ENCODE measurements at places on chromosomes 3 and 15. TPM values are rescaled to one million over a fixed set of nuclear protein-coding genes. Genes with fewer than 3 reads are reported as not detected.

The ANKRD63 gene
- not detected for total RNA-seq

The GNAT1 gene
- total RNA-seq = not detected

The CHRFAM7A gene
- 0.13 TPM for total RNA-seq

The CPNE9 gene
- total RNA-seq = not detected

The CFAP100 gene
- not detected for total RNA-seq

The PCLAF gene
- total RNA-seq = not detected

The SLC24A5 gene
- not detected for total RNA-seq

- no peak overlapping the region for H3K4me3 ChIP-seq
- H3K27me3 ChIP-seq = no peaks in the 10 kb centered on the region
- DNase-seq = no peak
- H3K36me3 ChIP-seq = no peaks in the 10 kb centered on the region
Measured at GRCh38 chr3:48196611-48197010, 8.4 kb upstream of the CDC25A start.

GRCh38 chr3:187342255-187342654 is 25.9 kb upstream of the RTP4 start:
- DNase-seq = no peak
- H3K27me3 ChIP-seq = no peaks in the 10 kb centered on the region

DNA sequence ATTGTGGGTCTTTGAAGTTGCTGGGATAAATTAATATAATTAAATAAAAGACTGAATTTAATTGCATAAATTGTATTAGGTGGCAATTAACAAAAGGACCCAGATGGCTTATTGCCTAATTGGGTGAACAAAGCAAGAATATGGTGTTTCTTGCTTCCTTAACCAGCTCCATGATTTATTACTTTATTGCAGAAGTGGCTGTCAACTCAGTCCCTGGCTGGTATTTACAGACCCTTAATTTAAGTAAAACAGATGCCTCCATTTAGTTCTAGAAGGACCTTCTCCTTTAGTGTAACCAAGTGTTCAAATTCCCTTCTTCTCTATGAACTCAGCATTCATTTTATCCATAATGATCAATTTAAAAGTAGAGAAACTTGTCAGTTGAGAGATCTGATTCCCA is 35.1 kb downstream of the DPH3 start:
- H3K36me3 ChIP-seq = no peaks in the 10 kb centered on the region
- H3K4me3 ChIP-seq = no peak overlapping the region
- H3K27ac ChIP-seq = no peak overlapping the region
- DNase-seq = no peak
- H3K4me1 ChIP-seq = no peaks in the 10 kb centered on the region

- H3K27me3 ChIP-seq = no peaks in the 10 kb centered on the region
- H3K27ac ChIP-seq = no peak overlapping the region
- H3K36me3 ChIP-seq = no peaks in the 10 kb centered on the region
- H3K4me3 ChIP-seq = no peak overlapping the region
- H3K4me1 ChIP-seq = no peaks in the 10 kb centered on the region
Measured at GRCh38 chr3:143571548-143571947, 276.7 kb downstream of the SLC9A9 start.

- no peak overlapping the region for H3K4me3 ChIP-seq
- H3K27ac ChIP-seq = peak overlapping the region; percentile 99
- no peaks in the 10 kb centered on the region for H3K36me3 ChIP-seq
- no peak for DNase-seq
- H3K4me1 ChIP-seq = peaks cover 27% of the 10 kb centered on the region
- H3K27me3 ChIP-seq = no peaks in the 10 kb centered on the region
Measured at GRCh38 chr3:14393440-14394106, 8.8 kb upstream of the SLC6A6 start.

DNA sequence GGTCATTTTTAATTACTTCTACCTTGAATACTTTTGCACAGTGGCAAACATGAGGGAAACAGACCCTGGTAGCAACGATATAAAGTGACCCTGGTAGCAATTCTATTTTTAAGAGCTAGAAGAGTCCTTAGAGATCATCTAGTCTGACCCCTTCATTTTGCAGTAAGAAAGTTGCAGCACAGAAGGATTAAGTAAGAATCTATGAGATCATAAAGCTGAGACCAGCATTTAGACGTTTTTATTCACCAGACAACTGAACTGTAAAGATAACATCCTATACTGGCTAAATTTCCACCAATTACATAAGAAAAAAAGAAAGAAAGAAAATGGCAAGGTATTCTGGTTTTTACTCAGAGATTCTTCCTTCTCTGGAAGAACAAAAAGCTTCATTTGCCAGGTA is 49.9 kb downstream of the LRRFIP2 start:
- peaks cover 22% of the 10 kb centered on the region for H3K4me1 ChIP-seq
- H3K36me3 ChIP-seq = no peaks in the 10 kb centered on the region
- H3K27me3 ChIP-seq = no peaks in the 10 kb centered on the region

- no peak overlapping the region for H3K27ac ChIP-seq
- no peak overlapping the region for H3K4me3 ChIP-seq
- no peaks in the 10 kb centered on the region for H3K27me3 ChIP-seq
- no peaks in the 10 kb centered on the region for H3K36me3 ChIP-seq
Measured at GRCh38 chr3:106167728-106168127, 298.9 kb upstream of the CBLB start.

- no peaks in the 10 kb centered on the region for H3K4me1 ChIP-seq
- no peaks in the 10 kb centered on the region for H3K36me3 ChIP-seq
- no peak overlapping the region for H3K27ac ChIP-seq
- H3K27me3 ChIP-seq = no peaks in the 10 kb centered on the region
- H3K4me3 ChIP-seq = no peak overlapping the region
Measured at GRCh38 chr3:72629191-72629631, 219.0 kb downstream of the SHQ1 start.

DNA sequence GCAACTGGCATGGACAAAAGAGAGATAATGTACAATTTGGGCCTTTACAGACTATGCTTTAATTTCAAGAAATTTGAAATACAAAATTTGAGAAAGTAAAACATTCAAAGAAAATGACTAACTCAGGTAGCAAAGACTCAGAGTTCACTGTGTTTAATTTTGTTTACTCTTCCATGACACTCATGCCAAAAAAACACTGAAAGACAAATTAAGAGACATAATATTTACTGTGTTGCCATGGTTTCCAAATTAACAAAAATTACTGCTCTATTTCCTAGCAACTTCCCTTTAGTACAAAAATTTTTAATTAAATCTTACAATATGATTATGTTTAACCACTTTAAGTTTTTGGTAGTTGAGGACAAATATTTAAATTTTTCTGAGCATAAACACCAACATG is 29.6 kb downstream of the LRRFIP2 start:
- no peak overlapping the region for H3K4me3 ChIP-seq
- no peak for DNase-seq
- no peaks in the 10 kb centered on the region for H3K27me3 ChIP-seq
- H3K36me3 ChIP-seq = peaks cover 5% of the 10 kb centered on the region
- H3K27ac ChIP-seq = peak overlapping the region; percentile 83

GRCh38 chr3:72487078-72487765 is 361.0 kb downstream of the SHQ1 start:
- no peak overlapping the region for H3K4me3 ChIP-seq
- DNase-seq = peak; percentile 52
- no peaks in the 10 kb centered on the region for H3K36me3 ChIP-seq
- H3K27ac ChIP-seq = peak overlapping the region; percentile 37
- peaks cover 19% of the 10 kb centered on the region for H3K4me1 ChIP-seq

GRCh38 chr3:13648060-13649001 is 99.4 kb downstream of the FBLN2 start:
- no peak overlapping the region for H3K27ac ChIP-seq
- H3K4me3 ChIP-seq = no peak overlapping the region
- peaks cover 8% of the 10 kb centered on the region for H3K4me1 ChIP-seq
- DNase-seq = peak; percentile 56
- no peaks in the 10 kb centered on the region for H3K36me3 ChIP-seq

- no peaks in the 10 kb centered on the region for H3K36me3 ChIP-seq
- peaks cover 9% of the 10 kb centered on the region for H3K4me1 ChIP-seq
- no peak for DNase-seq
- no peak overlapping the region for H3K27ac ChIP-seq
Measured at GRCh38 chr3:143831994-143832393, 16.3 kb downstream of the SLC9A9 start.

DNA sequence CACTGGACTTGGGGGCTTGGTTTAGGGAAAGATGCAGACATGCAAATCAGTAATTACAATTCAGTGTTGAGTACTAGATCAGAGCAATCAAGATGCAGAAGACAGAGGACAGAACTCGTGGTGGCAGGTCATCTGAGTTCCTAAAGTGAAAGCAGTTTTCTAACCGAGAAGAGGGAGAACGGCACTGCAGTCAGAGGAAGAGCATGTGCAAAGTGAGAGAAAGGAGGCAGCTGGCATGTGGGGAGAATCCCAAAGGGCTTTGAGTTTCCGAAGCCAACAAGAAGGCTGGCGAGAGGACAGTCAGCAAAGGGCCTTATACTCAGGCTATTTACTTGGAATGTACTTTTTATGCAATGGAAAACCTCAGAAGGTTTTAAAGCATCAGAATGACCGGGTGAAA is 87.0 kb downstream of the ANP32A start:
- no peak overlapping the region for H3K27ac ChIP-seq
- H3K4me1 ChIP-seq = no peaks in the 10 kb centered on the region
- no peaks in the 10 kb centered on the region for H3K36me3 ChIP-seq
- DNase-seq = no peak
- no peaks in the 10 kb centered on the region for H3K27me3 ChIP-seq

DNA sequence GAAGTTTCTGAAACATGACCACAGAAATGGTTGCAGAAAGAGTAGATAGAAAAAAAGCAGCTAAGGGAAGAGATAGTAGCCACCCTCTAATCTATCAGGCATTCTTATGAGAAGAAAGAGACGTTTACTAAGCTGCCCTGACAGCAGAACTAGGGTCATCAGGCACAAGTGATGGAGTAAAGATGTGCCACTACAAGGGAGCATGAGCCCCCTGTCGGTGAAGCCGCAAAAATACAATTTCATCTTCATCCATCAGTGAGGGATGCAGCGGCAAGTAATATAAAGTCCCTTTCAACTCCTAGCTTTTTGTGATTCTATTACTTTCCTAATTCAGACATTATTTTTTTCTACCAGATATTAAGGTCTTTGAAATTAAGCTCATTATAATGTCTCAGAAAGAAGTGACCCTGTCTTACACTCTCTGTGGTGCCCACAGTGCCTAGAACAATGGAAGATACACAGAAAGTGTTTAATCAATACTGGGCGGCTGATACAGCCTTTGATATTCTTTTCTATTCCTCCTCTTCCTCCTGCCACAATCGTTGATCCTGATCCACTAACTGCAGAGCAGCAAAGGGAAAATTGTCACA is 651.6 kb downstream of the NTRK3 start:
- no peaks in the 10 kb centered on the region for H3K36me3 ChIP-seq
- DNase-seq = no peak
- H3K4me3 ChIP-seq = no peak overlapping the region
- H3K27ac ChIP-seq = no peak overlapping the region
- no peaks in the 10 kb centered on the region for H3K4me1 ChIP-seq
- H3K27me3 ChIP-seq = no peaks in the 10 kb centered on the region

- H3K36me3 ChIP-seq = no peaks in the 10 kb centered on the region
- H3K27me3 ChIP-seq = no peaks in the 10 kb centered on the region
- no peak overlapping the region for H3K27ac ChIP-seq
Measured at GRCh38 chr3:147614210-147614609, 205.0 kb downstream of the ZIC1 start.

- H3K4me1 ChIP-seq = no peaks in the 10 kb centered on the region
- no peaks in the 10 kb centered on the region for H3K27me3 ChIP-seq
- DNase-seq = no peak
- H3K4me3 ChIP-seq = no peak overlapping the region
- no peaks in the 10 kb centered on the region for H3K36me3 ChIP-seq
Measured at GRCh38 chr3:56890448-56891091, 88.8 kb upstream of the ARHGEF3 start.

GRCh38 chr3:57048052-57048671 is 12.3 kb upstream of the SPATA12 start:
- H3K4me1 ChIP-seq = no peaks in the 10 kb centered on the region
- H3K36me3 ChIP-seq = no peaks in the 10 kb centered on the region
- no peak overlapping the region for H3K4me3 ChIP-seq
- no peaks in the 10 kb centered on the region for H3K27me3 ChIP-seq
- DNase-seq = peak; percentile 49

DNA sequence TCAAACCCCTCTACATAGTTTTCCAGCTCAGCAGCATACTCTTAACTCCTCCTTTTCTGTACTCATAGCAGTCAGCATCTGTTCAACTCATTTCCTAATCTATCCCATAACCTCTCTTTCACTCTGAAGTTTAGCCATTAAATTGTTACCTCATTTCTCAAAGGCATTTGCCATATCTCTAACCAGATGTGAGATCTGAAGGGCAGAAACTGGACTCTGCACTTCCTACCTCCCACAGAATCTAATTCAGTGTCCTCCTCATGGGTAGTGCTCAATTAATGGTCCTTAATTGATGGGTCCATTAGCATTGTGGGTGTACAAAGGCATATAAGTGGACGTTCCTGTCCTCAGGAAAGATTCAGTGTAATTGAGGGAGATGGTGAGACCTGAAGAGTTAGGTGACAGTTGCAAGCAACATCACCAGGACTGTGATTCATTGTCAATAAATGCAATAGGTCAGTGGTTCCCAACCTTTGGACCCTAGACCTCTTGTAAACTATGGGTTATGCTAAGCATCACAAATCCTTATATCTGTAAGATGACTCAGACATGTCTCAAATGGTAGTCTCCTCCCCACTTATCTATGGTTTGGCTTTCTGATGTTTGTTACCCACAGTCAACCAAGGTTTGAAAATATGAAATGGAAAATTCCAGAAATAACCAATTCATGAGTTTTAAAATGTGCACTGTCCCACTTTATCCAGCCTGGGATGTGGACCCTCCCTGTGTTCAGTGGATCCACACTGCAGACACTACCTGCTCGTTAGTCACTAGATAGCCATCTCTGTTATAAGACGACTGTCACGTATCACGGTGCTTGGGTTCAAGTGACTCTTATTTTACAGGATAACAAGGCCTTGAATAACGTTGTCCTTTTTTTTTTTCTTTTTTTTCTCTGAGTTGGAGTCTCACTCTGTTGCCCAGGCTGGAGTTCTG is 25.0 kb upstream of the UACA start:
- H3K27ac ChIP-seq = no peak overlapping the region
- no peak overlapping the region for H3K4me3 ChIP-seq
- no peak for DNase-seq
- H3K27me3 ChIP-seq = no peaks in the 10 kb centered on the region

DNA sequence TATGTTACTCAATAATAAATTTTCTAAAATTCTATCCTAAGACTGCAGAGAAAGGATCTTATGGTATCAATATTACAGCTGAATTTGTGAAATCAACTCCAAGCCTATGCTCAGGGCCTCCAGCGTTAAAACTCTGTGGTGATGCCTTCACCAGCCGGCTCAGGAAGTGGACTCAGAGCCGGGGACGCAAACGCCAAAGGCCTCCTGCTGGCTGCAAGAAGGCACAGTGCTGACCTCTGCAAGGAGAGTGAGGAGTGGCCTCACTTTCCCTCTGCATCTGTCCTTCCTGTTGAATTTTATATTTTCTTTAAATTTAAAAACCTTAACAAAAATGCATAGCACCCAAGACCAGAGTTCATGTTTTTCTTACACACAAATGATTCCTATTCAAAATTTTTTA is 48.5 kb downstream of the HERC2 start:
- no peaks in the 10 kb centered on the region for H3K27me3 ChIP-seq
- H3K4me1 ChIP-seq = no peaks in the 10 kb centered on the region
- H3K27ac ChIP-seq = no peak overlapping the region

- H3K4me1 ChIP-seq = no peaks in the 10 kb centered on the region
- DNase-seq = no peak
- no peaks in the 10 kb centered on the region for H3K27me3 ChIP-seq
- H3K36me3 ChIP-seq = no peaks in the 10 kb centered on the region
Measured at GRCh38 chr3:31462050-31462569, 70.6 kb upstream of the STT3B start.

- no peaks in the 10 kb centered on the region for H3K27me3 ChIP-seq
- no peaks in the 10 kb centered on the region for H3K36me3 ChIP-seq
- DNase-seq = no peak
- H3K4me1 ChIP-seq = peaks cover 13% of the 10 kb centered on the region
Measured at GRCh38 chr15:92638291-92638708, 17.3 kb downstream of the FAM174B start.

Data from gastrocnemius medialis (tissue), 4 donors.